Astrocyte (in vitro differentiated cells and primary cell): ENCODE measurements at places on chromosomes 6 and 20. TPM values are rescaled to one million over a fixed set of nuclear protein-coding genes. Genes with fewer than 3 reads are reported as not detected.

GRCh38 chr6:73712535-73713173, 16.7 kb downstream of the CD109 start:
- DNase-seq, result no peak

DNA sequence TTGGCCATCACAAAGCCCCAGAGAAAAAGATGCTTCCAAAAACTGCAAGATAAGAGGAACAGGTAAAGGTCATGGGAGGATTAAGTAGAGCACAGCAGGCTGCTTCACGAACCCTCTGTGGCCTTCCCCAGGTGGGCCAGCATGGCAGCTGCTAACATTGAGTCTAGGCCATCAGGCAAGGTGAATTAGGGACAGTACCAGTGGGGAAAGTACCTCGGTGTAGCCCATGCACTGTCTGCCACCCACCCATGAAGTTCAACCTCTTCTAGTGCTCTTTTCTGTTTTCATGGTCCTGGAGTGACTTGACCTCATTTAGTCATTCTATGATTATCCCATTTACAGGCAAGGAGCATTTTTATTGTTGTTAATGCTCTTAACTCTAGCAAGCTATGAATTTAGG, 108.6 kb upstream of the DUSP22 start:
- DNase-seq, result no peak

DNA sequence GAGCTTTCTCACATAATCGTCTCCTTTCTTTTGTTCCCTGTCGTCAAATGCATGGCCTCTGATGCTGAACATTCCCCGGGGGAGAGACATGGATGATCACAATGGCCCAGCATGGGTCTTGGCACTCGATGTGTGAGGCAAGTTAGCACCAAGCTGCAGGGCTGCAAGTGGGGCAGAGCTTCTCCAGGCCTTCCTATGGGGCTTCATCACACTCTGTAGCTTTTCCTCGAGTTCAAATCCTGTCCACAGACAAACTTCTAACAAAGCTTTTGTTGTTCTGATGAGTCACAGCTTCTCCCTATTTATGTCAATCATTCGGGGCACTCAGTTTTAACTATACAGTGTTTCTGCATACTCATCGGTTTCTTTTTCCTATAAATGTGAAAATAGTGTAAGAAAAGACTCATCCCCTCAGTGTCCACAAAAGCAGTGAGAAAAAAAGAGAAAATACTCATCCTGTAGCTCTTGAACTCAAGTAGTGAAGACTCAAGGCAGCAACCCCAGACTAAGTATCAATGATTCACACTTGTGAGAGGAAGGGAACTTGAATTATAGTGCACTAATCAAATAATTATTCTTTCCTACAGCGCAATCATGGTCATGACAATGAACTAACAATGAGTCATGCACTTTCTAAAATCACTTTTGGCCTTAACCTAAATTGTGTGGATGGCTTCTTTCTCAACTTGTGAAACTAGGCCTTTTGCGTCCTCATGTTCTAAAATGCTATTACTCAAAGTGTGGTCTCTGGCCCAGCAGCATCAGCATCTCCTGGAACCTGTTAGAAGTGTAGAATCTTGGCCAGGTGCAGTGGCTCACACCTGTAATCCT, 68.4 kb upstream of the NOX3 start:
- DNase-seq, result peak; percentile 88

GRCh38 chr6:7773322-7773721, 47.4 kb downstream of the BMP6 start:
- no peak for DNase-seq

GRCh38 chr20:12916699-12917098, 92.1 kb upstream of the SPTLC3 start:
- no peak for DNase-seq

- no peak for DNase-seq
These were observed 12.6 kb downstream of the PLCB4 start for GRCh38 chr20:9081423-9081966.

DNA sequence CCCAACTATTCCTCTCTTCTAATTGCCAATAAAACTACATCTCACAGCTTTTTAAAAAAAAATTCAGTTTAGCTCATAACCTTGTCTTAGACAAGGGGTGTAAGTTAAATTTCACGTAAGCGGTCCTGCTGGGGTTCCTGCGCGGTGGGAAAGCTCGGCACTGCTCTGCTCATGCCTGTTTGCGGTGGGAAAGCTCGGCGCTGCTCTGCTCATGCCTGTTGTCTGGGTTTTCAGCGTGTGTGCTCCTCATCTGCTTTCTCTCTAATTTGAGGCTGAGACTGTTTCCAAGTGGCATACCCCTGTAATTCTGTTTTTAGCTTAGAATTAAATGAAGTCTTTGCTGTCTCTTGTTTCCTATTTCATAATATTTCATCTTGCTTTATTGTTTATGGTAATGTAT, 18.6 kb downstream of the ARID1B start:
- DNase-seq, result no peak

DNA sequence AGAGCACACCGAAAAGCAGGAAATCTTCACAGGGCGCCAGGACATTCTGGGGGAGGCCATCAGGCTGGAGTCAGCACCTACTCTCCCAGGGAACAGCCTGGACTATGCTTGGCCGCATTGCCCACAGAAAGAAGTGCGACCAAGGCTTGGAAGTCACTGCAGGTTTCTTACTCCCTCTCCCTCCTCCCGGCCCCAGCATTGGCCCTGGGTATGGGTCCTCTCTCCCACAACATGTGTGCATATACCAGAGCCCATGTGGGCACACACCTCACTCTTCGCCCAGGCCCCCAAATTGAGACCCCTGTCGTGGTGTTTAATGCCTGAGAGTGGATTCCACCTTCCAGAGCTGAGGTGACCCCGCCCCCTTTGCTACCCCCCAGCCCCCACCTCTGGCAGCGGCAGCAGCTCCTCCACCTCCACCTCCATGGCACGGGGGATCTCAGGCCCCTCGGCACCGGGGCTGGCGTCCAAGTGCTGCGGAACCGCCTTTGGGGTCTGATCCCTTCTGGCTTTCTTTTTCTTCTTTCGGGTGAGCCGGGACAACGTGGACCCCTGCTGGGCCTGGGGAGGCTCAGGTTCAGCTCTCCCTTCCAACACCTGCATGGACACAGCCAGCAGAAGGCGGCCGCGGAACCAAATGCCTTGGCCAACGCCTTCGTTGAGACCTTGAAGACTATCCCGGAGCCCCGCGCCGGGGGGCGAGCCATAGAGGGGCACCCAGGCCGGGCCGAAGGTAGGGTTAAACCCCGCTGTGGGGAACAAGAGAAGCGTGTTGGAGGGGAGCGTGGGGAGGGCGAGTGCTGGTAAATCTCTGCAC, 15.2 kb upstream of the SPAG4 start:
- DNase-seq, result no peak

DNA sequence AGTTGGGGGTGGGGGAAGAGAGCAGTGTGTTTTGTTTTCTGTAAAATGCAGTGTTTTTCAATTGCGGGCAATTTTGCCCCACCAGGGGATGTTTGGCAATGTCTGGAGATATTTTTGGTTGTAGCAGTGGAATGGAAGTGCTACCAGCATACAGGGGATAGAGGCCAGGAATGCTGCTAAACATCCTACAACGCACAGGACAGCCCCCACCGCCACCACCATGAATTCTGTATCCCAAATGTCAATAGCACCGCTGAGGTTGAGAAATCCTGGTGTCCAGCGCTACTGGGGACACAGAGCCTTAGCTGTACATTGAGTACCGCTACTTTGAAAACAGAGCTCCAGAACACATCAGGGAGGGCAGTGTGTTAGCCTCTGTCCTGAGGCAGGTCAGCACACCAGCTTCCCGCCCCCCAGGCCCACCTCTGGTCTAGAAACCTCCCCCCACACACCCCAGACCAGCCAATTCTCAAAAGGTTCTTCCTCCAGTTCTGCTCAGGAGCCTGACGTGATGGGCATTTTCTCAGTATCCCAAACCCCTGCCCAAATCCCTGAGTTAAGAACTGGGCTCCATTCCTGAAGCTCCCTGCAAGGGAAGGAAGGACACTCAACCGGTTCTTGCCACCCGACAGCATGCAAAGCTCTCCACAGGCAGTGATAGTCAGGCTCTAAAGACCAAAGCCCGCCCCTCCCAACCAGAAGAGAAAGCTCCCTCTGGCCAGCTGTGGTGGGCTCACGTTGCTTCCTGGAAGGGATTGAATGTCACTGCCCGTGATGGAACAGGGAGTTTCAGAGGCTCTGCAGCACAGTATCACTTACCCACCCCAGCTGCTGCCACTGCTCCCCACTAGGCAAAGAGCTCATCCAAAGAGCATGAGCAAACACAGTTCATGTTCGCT, 321.5 kb upstream of the JARID2 start:
- DNase-seq, result no peak

The MAP1LC3A gene
- total RNA-seq, result 48.9 and 52.3 TPM in 2 replicates

The PLCB4 gene
- 38.9 and 58.2 TPM in 2 replicates for total RNA-seq
